Activated T-cell treated with anti-CD3 and anti-CD28 coated beads for 1 hour (primary cell): ENCODE measurements at places on chromosomes 12 and 14.

DNA sequence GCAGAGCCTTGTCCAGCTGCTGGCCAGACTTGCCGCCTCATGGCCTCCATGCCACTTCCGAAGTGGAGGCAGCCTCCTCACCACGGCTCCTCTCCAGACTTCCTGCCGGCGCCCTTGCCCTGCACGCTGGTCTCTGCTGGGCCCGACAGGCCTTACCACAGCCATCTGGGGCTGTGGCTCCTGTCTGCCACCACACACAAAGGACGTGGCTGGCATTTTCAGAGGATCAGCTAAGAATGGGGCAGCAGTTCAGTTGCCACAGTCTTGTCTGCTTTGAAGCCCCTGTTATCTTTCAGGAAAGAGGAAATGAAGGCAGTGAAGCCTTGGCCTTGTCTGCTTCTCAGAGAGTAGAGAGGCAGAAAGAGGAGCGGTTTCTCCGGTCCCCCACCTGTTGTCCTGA lies 178.0 kb upstream of the FKBP4 start:
- DNase-seq: no peak

GRCh38 chr12:52126605-52127578 lies 47.4 kb downstream of the SMIM41 start:
- DNase-seq: no peak

DNA sequence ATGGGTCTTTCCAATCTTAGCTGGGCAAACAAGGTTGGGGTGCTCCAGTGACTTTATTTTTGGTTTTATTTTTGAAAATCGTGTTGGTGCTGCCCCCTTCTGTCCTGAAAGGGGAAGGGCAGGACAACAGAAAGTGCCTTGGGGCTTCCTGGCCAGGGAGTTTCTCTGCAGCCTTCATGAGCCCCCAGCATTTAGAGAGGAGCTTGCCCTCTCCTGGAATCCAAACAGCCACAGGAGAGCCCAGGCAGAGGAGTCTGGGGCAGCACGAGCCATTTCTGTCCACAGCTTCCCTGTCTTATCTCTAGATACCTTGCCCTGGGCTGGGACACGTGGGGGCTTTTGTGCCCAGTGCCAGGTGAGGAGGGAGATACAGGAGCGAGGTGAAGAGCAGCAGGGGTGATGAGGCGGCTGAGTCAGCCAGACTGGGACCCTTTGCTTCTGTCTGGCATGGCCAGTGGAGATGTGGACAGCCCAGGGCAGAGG lies 4.4 kb upstream of the C1RL start:
- DNase-seq: no peak

- no peak for DNase-seq
Measured at GRCh38 chr14:71228711-71229110, 321.5 kb downstream of the PCNX1 start.

GRCh38 chr12:22299294-22299912 lies 35.1 kb downstream of the ST8SIA1 start:
- DNase-seq: no peak

DNA sequence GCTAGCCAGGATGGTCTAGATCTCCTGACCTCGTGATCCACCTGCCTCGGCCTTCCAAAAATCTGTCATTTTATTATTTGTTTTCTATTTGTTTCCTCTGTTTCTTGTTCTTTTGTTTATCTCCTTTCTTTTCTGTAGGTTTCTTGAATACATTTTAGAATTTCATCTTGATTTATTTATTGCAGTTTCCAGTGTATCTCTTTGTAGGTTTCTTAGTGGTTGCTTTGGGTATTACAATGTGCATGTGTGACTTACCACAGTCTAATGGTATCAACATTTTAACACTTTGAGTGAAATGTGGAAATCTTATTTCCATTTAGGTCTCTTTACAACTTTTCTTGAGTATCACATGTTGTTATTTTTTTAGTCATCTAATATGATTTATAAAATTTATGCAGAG lies 29.9 kb upstream of the MUCL1 start:
- DNase-seq: no peak

- DNase-seq: no peak
Measured at GRCh38 chr14:87667659-87668058, 325.3 kb downstream of the GALC start.

GRCh38 chr14:67643713-67644112 lies 24.0 kb downstream of the ARG2 start:
- DNase-seq: no peak

GRCh38 chr12:79227646-79228045 lies 363.1 kb downstream of the SYT1 start:
- DNase-seq: no peak

DNA sequence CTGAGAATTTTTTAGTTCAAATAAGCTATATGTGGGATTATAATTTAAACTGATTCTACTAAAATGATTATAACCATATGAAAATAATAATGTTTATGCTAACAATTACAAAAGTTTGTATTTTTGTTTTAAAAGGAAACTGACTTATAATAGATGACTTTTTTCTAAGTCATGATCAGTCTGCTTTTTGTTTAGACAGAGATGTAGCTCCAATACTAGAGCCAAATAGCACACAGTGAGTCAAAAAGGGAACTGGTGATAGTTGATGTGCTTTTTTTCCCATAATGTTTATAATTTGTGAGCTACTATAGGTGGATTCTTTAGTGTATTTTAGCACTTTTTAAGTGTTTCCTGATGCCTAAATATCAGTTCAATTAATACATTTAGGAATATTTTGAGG lies 28.3 kb downstream of the TMPO start:
- no peak for DNase-seq

DNA sequence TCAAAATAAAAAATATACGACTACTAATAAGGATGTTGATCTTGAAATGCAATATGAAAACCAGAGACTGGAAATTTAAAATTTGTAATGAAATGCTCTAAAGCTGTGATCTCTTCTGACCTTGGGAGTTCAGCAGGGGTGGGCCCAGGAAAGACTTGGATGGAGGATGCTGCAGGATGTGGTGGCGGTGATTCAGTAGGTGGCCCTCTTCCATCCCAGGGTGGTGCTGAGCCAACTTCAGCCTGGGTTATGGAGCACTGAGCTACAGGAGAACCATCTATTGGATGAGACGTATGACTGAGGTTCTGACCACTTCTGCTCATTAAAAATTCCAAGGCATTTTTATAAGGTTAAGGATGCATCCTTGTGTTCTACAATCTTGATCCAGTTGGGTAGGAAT lies 6.9 kb upstream of the PDE3A start:
- no peak for DNase-seq

GRCh38 chr14:69475194-69475818 lies 9.2 kb upstream of the PLEKHD1 start:
- DNase-seq: no peak

GRCh38 chr12:70427611-70428010 lies 61.5 kb downstream of the KCNMB4 start:
- no peak for DNase-seq

GRCh38 chr12:15756822-15757221 lies 32.4 kb downstream of the EPS8 start:
- no peak for DNase-seq

DNA sequence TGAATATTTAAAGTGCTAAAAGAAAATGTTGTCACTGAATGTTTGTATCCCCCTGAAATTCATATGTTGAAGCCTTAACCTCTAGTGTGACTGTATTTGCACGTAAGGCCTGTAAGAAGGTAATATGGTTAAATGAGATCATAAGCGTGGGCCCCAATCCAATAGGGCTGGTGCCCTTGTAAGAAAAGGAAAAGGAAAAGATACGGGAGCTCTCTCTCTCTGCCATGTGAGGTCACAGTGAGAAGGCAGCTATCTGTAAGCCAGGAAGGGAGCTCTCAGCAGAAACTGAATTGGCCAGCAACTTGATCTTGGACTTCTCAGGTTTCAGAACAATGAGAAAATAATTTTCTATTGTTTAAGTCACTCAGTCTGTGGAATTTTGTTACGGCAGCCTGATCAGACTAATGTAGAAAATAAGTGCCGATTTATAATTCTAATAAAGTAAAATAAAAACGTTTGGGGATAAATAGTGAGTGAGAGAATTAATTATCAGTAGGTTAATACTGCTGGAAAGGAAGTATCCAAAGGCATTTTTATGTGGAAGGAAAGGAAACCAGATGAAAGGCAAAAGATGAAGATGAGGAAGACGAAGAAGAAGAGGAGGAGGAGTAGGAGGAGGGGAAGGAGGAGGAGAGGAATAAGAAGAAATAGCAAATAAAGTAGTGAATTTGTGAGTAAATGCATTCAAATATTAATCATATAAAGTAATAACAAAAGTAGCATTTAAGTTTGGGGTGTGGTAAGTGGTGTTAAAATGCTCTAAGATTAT lies 188.5 kb upstream of the KRR1 start:
- DNase-seq: no peak

DNA sequence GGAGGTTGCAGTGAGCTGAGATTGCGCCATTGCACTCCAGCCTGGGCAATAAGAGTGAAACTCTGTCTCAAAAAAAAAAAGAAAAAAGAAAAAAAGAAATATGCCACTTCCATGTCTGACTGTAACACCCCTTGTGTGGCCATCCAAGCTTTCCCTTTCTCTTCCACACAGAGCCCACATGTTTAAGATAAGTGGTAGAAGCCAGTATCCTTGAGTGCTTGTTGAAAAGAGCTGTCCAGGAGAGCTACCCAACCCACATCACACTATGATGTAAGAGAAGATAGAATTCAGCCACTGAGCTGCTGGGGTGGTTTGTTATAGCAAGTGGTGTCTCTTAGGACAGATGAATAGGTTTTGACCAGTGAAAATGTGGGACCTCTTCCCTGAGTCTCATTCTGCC lies 82.1 kb downstream of the ZNF664 start:
- DNase-seq: no peak

DNA sequence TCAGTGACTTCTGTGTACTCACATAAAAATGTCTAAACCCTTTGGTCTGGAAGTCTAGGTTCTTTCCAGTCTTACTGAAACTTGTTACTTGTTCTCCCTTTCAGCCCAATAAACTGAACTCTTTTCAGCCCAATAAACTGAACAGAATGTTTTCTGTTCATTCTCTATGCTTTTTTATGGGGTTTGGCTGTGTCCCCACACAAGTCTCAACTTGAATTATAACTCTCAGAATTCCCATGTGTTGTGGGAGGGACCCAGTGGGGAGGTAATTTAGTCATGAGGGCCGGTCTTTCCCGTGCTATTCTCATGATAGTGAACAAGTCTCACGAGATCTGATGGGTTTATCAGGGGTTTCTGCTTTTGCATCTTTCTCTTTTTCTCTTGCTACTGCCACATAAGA lies 15.0 kb upstream of the NEDD1 start:
- no peak for DNase-seq

GRCh38 chr12:124784871-124785572 lies 78.6 kb downstream of the SCARB1 start:
- no peak for DNase-seq

- no peak for DNase-seq
Measured at GRCh38 chr14:42469637-42470426, 863.2 kb downstream of the LRFN5 start.

GRCh38 chr14:73223049-73223448 lies 14.3 kb upstream of the PAPLN start:
- no peak for DNase-seq

- no peak for DNase-seq
Measured at GRCh38 chr14:40252817-40253447, 820.7 kb upstream of the FBXO33 start.

DNA sequence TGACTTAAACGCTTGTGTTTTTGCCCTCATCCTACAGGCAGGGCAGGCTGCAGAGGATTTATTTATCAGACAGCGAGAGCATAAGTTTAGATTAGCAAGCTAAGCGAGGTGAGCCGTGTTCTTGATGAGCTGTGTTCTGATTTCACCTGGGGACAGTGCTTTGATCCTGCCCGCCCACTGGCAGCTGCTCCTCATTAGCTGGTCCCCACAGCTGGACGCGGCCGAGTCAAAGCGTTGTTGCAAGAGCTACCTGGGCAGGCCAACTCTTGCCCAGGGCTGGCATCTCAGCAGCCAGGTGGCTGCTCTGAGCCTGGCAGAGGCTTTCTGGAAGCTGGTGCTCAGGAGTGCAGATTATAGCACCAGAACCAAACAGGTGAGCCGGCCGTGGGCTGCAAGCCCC lies 46.8 kb upstream of the BEGAIN start:
- no peak for DNase-seq

GRCh38 chr14:29815016-29815674 lies 112.5 kb downstream of the PRKD1 start:
- no peak for DNase-seq

DNA sequence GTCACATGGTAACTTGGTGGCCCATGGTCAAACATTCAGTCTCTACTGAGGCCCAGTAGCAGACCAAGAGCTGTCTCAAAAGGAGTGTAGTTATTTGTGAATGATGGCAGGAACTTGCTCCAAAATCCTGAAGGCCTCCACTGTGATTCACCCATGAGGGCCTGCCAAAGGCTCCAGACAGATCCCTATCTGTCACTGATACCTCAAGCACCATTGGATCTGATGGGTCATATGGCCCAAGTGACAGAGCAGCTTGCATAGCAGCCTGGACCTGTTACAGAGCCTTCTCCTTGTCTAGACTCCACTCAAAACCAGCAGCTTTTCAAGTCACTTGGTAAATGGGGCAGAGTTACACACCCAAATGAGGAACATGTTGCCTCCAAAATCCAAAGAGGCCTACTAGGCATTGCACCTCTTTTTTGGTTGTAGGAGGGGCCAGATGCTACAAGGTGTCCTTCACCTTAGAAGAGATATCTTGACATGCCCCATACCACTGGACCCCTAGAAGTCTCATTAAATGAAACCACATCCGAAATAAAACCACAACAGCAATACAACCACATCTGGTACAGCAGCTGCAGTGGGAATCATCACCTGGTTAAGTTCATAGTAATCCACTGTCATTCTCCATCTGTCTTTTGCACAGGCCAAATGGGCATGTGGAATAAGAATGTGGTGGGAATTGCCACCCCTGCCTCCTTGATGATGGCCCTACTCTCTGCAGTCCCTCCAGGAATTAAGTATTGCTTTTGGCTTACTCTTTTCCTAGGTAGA lies 150.4 kb upstream of the MAX start:
- DNase-seq: no peak

GRCh38 chr12:8844665-8845064 lies 22.2 kb downstream of the A2ML1 start:
- no peak for DNase-seq

DNA sequence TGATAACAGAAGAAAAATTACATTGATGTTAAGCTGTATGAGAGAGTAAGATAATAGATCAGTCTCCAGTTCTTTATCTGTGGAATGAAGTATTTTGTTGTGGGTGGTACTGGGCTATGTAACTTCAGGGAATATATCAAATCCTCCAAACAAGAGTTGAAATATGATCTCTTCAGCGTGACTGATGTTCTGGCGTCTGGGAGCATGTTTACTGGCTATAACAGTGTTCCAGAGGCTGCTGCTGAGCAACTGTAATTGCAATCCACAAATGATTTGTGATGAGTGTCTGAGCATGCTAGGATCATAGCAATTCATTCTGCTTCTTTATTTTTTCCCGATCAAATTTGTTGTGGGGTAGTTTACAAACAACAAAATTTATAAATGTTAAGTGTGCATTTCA lies 18.6 kb upstream of the CCDC198 start:
- no peak for DNase-seq

- no peak for DNase-seq
Measured at GRCh38 chr14:92507174-92507768, 6.3 kb upstream of the RIN3 start.
